Mesangial cell (primary cell): ENCODE measurements at places on chromosomes 2 and 18. TPM values are rescaled to one million over a fixed set of nuclear protein-coding genes. Genes with fewer than 3 reads are reported as not detected.

The CNDP1 gene
- total RNA-seq, result not detected in 2 replicates

The IL36RN gene
- total RNA-seq, result not detected in 2 replicates

The MORN2 gene
- total RNA-seq, result 8.1 and 11.2 TPM in 2 replicates

The SLC9A2 gene
- under 0.01 and 0.13 TPM in 2 replicates for total RNA-seq

The CXCR4 gene
- total RNA-seq, result not detected in 2 replicates

The BMPR2 gene
- total RNA-seq, result 30.1 and 53.0 TPM in 2 replicates

The FOXD4L1 gene
- not detected in 2 replicates for total RNA-seq

The CTLA4 gene
- total RNA-seq, result not detected in 2 replicates

The TMEM127 gene
- 27.4 and 45.1 TPM in 2 replicates for total RNA-seq

The KCNK3 gene
- total RNA-seq, result 0.49 and 1.4 TPM in 2 replicates

The LRRC30 gene
- total RNA-seq, result not detected in 2 replicates

The CD226 gene
- total RNA-seq, result 0.13 TPM in 1 of 2 replicates, not detected in the other

The ERFE gene
- 34.5 and 35.4 TPM in 2 replicates for total RNA-seq

The PPP1R1C gene
- total RNA-seq, result 1.3 TPM in 1 of 2 replicates, not detected in the other

The BMP10 gene
- not detected in 2 replicates for total RNA-seq

The FSIP2 gene
- under 0.01 TPM in 2 replicates for total RNA-seq

The CFAP65 gene
- 0.13 TPM in 1 of 2 replicates, not detected in the other for total RNA-seq
